ENCODE measurements at places on chromosomes 7 and 10.
A peak's percentile ranks its signal among the peaks of the same experiment; 100 is the strongest.

GRCh38 chr10:49526619-49527018 lies 12.3 kb downstream of the ERCC6 start:
- no peak for DNase-seq

GRCh38 chr7:20269726-20270125 lies 52.5 kb upstream of the MACC1 start:
- DNase-seq = no peak

GRCh38 chr10:51861051-51861450 lies 161.7 kb upstream of the CSTF2T start:
- no peak for DNase-seq

DNA sequence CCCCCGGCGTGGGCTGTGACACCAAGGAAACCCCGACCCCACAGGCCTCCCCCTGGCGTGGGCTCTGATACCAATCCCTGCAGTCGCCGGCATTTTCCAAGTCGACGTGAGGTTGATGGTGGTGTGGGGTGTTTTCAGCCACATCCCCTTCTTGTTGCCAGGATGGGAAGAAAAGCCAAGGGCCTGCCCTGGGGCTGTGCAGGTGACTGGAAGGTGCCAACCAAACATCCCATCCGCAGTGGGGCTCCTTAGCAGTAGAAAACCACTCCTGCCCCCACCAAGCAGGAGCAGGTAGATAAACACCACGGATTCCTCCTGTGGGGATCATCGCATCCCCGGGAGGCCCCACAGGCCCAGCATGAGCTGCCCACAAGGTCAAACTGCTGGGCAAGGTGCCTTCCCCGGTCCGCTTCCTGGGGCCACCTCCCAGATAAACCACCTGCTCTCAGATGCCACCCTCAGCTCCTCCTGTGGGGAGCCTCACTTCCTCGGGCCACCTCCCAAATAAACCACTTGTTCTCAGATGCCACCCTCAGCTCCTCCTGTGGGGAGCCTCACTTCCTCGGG lies 88.5 kb upstream of the DIP2C start:
- DNase-seq = no peak

GRCh38 chr7:66167773-66168387 lies 37.3 kb upstream of the TPST1 start:
- DNase-seq = no peak

DNA sequence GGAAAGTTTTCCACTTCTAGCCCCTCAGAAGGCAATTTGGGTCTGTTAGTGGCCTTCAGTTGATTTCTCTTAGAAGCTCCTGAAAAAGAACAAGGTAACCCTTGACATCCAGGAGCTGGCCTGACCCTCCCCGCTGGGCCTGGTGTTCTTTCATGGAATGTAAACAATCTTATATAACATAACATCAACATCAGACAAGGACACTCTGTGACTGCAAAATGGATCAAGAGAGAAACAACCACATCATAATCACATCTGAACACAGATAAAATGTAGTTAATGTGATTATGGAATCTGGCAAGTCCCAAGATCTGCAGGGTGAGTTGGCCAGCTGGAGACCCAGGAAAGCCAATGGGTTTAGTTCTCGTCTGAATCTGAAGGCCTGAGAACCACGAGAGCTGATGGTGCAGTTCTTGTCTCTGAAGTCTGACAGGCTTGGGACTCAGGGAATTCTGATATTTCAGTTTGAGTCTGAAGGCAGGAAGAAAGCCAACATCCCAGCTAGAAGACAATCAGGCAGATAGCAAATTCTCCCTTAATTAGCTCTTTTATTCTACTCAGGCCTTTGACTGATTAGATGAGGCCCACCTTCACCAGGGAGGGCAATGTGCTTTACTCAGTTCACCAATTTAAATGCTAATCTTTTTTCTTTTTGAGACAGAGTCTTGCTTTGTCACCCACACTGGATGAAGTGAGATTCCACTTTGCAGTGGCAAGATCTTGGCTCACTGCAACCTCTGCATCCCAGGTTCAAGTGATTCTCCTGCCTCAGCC lies 91.4 kb upstream of the NAMPT start:
- DNase-seq = no peak

- no peak for DNase-seq
These were observed 1262.0 kb downstream of the TYW1 start for GRCh38 chr7:68258609-68259008.

DNA sequence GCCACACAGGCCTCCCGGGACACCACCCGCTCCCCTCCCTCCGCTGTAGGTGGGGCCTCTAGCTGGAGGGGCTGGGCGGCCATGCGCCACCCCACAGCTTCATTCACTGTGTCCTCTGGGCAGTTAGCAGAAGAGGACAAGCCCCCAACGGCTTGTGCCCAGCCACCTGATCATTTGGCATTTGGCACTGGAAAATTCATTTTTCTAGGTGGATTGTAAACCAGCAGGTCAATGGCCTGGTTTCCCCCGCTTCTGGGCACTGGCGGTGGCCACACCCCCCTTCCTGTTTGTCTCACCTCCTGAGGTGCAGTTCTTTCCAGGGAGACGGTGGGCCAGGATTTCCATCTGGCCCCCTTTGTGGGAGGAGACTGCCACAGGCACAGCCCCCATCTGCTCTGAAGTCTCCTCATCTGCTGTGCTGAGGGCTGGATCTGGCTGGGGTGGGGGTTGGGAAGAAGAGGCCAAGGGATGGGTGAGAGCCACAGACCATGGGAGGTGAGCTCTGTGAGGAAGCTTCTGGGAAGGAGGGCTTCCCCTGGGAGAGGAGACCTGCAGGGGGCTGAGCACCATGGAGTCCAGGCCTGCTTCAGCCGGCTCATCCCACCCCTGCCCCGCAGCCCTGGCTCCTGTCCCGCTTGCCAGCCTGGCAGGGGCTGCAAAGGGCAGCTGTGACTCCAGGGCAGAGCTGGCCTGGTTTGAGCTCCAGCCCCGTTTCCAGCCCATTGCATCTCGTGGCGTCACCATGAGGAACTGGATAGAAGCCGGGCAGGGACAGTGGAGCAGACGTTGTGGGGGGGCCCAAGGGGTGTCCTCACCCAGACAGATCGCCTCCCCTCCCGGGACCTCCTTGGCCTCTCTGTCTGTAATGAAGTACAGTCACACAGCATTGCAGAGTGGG lies 40.1 kb upstream of the SLC29A3 start:
- peak; percentile 42 for DNase-seq

- DNase-seq = no peak
These were observed 39.4 kb upstream of the ARHGAP21 start for GRCh38 chr10:24762966-24763623.

DNA sequence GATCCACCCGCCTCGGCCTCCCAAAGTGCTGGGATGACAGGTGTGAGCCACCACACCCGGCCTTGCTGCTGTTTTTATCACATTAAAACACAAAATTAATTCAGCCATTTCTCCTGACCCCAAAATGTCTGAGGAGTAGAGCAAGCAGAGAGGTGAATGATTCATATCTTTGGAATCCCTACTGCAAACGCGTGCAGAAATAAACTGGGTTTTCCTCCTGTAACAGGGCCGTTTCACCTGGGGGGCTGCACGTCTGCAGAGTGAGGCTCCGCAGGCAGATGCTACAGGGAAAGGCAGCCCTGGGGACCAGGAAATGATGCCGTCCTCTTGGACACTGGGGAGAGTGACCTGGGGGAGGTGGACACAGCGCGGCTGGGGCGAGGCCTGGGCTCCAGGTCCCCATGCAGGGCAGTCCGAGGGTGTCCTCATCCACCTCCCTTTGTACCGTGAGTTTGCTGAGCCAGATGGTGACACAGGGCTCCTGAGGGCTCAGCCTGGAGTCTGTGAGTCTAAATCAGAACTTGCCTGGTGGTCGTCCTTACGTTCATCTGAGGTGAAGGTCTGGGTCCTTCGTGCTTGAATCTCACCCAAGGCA lies 41.9 kb downstream of the PDGFA start:
- no peak for DNase-seq

DNA sequence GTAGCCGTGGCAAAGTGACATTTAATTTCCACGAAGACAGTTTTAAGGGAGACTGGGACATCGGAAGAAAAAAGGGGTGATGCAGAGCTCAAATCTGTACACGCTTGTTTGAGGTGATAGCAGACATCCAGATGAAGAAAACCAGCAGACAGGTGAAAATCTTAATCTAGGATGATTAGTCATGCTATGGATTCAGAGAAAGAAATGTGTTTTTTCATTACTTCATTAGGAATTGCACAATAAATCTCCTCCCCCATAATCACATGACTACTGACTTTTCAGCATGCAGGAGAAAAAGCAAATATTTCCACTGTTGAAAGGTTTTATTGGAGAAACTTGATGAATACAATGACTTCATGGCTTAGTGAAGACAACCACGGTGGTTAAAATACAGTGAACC lies 2.5 kb downstream of the NUDT5 start:
- DNase-seq = no peak

GRCh38 chr10:76939933-76940468 lies 697.6 kb downstream of the KCNMA1 start:
- peak; percentile 29 for DNase-seq

DNA sequence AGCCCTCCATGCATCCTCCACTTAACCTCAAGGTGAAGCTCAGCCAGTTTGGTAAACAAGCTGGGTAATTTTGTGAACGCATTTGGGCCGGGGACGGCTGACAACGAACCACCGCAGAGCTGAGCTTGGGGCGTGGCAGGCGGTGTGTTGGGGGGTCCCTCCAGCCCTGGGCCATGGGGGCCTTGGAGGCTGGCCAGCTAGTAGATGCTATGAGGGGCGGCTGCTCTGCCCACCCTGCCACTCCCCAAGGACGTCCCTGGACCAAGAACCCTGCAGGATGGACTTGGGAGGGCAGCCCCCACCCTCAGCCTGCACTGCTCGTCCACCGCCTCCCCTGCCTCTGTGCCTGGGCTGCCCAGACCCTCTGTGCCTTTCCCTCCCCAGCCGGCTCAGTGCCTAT lies 12.0 kb upstream of the SCART1 start:
- DNase-seq = no peak

DNA sequence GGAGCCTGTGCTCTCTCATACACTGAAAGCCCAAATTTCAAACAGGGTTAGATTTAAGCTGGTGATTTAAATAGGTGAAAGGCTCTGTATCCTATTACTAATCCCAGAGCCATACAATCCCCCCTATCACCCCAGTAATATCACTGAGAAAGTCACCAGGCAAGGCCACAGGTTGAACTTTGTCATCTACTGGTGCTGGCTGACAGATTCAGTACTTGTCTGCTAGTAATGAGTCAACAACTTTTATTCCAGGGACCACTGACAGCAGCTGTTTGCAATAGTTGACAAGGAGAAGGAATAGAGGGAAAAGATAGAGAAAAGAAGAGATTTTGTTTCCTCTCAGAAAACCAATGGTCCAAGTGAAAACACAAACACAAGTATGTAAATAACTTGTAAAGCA lies 10.4 kb downstream of the ASB15 start:
- no peak for DNase-seq

GRCh38 chr10:113423981-113424721 lies 128.7 kb upstream of the HABP2 start:
- DNase-seq = no peak

DNA sequence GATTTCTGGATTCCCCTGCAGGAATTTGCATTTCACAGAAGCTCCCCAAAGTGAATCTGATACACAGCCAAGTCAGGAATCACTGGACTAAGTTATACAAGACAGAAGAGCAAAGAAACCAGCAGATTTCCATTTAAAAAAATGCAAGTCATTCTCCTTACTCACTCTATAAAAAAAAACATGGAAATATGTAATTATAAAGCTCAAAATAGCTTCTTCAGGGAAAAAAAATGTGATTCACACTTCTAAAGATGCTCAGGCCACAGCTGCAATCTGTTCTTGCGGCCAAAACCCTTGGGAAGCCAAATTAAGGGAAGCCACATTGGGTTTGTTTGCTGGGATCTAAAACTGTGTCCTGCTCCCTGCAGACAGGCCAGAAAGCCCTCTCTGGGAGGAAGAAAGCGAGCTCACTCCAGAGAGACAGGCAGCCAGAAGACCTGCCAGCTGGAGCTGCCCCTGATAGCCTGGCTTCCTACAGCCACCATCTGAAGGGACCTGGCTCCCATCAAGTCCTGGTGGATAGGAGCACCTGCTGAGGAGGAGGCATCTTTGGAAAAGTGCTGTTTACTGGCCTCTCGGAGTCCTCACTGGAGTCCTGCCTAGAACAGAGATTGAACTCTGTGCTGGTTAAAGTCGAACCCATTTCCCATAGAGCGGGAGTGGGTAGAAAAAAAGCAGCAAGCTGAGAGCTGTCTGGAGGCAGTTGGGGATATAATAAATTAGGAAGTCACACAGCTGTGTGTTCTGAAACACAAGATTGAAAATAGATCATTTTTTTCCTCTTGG lies 359.2 kb upstream of the AOAH start:
- DNase-seq = no peak

DNA sequence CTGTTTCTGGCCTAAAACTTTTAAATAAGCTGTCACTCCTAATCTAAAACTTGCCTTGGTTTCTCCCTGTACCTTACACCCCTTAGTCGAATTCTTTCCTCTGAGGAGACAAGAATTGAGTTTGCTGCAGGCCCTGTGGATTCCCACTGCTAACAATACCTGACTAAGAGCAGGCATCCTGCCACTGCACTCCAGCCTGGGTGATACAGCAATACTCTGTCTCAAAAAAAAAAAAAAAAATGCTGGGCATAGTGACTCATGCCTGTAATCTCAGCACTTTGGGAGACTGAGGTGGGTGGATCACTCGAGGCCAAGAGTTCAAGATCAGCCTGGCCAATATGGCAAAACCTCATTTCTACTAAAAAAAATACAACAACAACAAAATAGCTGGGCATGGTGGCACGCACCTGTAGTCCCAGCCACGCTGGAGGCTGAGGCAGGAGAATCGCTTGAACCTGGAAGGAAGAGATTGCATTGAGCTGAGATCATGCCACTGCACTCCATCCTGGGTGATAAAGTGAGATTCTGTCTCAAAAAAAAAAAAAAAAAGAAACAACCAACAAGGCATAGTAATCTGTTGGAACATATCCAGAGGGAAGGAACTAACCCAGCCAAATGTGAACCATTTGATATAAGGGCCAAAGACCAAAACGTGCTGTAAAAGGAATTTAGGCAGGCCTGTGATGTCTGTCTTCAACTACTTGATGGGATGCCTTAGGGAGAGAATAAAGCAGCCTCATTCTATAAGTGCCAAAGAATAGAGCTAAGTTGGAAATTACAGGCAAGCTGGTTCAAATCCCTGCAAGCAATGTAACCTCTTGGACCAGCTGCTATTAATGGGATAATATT lies 732.7 kb upstream of the AUTS2 start:
- DNase-seq = no peak

GRCh38 chr7:106089647-106090046 lies 22.5 kb downstream of the SYPL1 start:
- no peak for DNase-seq

Measured in midbrain (tissue), 1 donor.